D341Med (cell line): ENCODE measurements at places on chromosomes 6 and 20.

- no peak for DNase-seq
Measured at GRCh38 chr6:53179961-53180651, 31.5 kb upstream of the GCM1 start.

DNA sequence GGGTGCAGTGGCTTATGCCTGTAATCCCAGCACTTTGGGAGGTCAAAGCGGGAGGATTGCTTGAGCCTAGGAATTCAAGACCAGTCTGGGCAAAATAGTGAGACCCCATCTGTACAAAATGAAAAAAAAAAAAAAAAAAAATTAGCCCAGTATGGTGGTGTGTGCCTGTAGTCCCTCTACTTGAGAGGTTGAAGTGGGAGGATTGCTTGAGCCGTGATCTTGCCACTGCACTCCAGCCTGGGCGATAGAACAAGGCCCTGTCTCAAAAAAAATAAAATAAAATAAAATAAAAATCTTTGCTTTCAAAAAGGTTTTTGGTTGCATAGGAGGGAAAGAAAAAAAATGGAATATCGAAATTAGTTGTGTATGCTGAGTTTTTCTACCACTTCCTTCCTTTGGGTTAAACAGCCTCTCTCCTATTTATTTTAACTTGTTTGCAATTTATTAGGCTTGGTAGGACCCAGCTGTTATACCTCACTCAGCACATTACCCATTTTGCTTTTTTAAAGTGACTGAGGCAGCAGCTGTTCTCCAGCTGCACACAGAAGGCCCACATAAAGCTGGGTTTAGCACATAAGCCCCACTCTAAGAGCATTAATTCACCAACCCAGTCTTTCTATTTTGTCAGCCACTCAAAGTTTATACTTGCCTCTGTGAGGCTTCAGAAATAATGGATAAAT lies 152.3 kb downstream of the ZFAND3 start:
- DNase-seq: peak; percentile 45

- no peak for DNase-seq
Measured at GRCh38 chr6:154885214-154885613, 109.9 kb upstream of the TIAM2 start.

GRCh38 chr20:19562426-19562825 lies 195.6 kb upstream of the RIN2 start:
- no peak for DNase-seq

DNA sequence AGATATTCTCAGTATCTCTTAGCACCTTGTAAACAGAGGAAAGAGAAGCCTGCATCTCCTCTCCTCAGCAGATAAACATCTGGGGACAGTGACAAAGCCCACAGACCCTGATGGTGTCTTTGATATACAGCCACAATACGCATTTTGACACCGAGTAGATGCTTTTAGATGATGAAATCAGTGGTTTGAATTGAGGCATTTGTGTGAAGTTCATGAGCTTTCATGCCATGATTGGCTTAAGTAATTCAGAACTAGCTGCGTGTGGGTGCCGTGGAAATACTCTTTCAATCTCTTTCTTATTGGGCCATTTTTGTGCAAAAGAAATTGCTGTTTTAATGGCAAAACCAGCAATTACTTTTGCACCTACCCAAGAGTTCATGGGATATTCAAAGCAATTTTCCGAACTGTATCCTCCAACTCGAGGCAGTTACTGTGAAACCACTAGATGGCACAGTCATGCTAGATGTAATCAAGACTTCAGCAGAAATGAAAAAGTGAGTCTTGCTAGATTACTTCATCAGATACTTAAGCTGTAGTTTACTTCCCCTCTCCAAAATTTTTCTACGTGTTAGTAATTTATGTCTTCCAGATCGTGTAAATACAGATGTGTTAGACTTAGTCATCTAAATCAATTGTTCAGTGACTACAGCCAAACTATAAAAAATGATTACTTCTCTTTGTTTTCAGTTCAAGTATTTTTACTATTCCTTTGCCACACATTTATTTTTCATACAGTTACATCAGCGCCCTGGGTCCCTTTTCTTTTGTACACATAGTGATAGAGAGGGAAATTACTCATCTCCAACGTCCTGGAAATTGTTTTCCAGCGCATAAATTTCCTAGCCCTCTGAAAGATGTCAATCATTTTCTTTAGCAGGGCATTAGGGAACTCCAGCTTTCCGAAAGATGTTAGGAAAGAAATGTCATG lies 49.4 kb downstream of the IYD start:
- DNase-seq: peak; percentile 54

DNA sequence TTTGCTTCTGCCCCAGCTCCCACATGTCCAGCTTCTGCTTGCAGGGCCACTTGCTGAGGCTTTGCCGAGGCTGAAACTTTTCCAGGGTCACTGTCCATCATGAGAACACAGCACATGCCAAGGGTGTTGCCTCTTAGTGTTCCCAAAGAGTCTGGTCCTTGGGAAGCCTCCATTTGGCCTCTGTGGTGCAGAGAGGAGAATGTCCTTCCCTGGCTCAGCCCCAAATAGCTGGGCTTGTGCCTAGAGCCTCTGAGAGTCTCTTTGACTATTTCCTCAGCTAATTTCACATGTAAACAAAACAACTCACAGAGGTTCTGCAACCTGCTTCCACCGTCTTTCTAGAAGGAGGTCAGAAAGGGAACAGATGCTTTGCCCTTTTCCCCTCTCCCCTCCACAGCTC lies 40.4 kb upstream of the RAB23 start:
- DNase-seq: no peak

DNA sequence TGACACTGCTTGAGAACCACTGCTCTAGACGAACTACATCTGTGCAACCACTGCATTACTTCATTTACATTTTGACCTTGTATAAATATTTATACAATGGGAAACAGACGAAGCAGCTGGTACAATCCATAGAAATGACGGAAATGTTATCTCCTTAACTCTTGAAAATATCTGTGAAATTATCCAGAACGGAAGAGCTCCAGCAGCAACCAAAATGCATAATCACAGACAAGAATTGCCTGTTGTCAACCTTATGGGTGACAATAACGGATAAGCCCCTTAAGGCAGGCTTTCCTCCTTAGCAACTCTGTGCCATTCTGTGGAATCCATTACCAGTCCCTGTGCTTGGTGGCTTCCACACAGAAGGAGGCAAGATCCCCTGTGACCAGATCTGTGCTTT lies 115.4 kb downstream of the DTNBP1 start:
- no peak for DNase-seq

DNA sequence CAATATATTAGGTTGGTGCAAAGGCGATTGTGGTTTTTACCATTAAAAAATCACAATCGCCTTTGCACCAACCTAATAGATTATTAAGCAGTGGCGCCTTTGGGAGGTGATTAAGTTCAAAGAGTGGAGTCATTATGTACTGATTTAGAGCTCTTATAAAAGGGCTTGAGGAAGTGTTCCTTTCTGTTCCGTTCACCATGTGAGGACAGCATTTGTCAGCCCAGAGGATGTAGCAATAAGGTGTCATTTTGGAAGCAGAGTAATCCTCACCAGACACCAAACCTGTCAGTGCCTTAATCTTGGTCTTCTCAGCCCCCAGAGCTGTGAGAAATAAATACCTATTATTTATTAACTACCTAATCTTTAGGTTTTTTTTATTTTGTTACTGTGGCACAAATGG lies 542.1 kb upstream of the MAN1A1 start:
- no peak for DNase-seq

DNA sequence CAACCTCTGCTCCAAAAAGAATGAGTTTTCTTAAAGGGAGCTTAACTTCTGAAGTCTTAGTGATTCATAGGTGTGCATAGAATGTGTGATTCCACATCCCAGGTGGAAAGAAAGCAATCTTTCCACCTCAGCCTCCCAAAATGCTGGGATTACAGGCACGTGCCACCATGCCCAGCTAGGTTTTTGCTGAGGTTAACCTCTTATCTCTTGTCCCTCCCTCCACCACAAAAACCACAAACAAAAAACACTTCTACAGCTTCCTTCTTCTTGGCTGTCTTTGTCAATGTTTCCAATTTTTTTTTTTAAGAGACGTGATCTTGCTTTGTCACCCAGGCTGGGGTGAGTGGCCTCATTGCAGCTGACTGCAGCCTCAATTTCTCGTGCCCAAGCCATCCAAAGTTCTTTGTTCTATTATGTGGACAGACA lies 8.1 kb upstream of the CSE1L start:
- no peak for DNase-seq

GRCh38 chr20:23049201-23050075 lies at the start of gene THBD:
Gene THBD, minus strand, starts transcription at chr20:23049672. Its CDS starts 168 bp downstream, at chr20:23049504.
- no peak for DNase-seq

DNA sequence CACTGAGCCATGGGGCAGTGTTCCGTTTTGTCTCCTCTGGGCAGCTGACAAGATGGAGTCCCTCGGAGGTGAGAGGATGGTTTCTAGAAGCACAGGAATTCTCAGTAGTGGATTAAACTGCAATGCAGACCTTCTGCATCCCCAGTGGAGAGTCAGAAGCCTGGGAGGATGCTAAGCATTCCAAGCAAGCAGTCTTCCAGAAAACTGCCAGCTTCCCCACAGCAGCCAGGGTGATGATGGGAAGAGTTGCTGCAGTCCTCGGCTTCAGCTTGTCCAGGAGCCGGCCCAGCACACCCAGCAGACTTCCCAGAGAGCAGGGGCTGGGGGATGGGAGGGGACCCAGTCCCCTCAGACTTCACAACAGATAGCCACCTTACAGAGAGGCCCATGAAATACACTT lies 163.6 kb downstream of the LY86 start:
- no peak for DNase-seq

DNA sequence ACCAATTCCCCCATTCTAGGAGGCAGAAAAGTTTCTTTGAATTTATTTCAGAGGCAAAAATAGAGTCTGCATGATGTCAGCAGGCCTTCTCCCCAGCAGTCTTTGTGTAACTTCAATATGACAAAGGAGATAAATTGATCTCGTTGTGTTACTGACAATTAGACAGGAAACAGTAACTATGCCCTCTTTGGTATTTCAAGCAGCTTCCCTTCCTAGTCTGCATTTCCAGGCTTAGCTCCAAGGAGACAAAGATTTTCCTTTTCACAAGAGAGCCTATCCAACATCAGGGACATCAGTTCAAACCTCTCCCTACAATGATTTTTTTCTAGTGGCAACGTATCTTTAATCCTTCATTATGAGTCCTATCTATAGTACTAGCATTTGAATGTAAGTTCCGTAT lies 245.9 kb upstream of the HSF2 start:
- no peak for DNase-seq

GRCh38 chr6:147548921-147549475 lies 40.5 kb downstream of the SAMD5 start:
- DNase-seq: no peak

- no peak for DNase-seq
Measured at GRCh38 chr6:19303383-19303782, 533.8 kb upstream of the ID4 start.

DNA sequence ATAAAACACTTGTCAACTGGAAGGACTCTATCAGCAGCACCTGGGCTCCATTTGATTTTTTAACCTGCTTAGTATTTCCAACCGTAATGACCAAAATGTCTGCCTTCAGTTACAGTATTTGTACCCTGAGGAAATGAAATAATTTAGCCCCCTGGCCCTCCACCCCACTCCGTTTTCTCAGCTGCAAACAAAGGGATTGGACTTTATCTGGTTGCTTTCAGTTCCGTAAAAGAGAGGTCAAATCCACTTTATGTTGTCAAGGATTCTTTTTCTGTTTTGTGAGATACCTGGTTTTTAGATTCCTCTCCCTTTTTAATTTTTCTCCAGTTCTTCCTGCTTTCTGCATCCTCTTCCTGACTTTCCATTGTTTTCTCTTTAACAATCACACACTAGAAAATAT lies 64.4 kb upstream of the BMP2 start:
- no peak for DNase-seq

GRCh38 chr6:148392671-148393070 lies 50.0 kb downstream of the SASH1 start:
- DNase-seq: no peak
